ENCODE measurements at places on chromosomes 13 and 19. TPM values are rescaled to one million over a fixed set of nuclear protein-coding genes. Genes with fewer than 3 reads are reported as not detected.

- DNase-seq = no peak
- no peak overlapping the region for H3K4me3 ChIP-seq
- no peaks in the 10 kb centered on the region for H3K4me1 ChIP-seq
- no peaks in the 10 kb centered on the region for H3K36me3 ChIP-seq
- no peak overlapping the region for H3K27ac ChIP-seq
Measured at GRCh38 chr13:105448811-105449210, 1086.7 kb downstream of the EFNB2 start.

DNA sequence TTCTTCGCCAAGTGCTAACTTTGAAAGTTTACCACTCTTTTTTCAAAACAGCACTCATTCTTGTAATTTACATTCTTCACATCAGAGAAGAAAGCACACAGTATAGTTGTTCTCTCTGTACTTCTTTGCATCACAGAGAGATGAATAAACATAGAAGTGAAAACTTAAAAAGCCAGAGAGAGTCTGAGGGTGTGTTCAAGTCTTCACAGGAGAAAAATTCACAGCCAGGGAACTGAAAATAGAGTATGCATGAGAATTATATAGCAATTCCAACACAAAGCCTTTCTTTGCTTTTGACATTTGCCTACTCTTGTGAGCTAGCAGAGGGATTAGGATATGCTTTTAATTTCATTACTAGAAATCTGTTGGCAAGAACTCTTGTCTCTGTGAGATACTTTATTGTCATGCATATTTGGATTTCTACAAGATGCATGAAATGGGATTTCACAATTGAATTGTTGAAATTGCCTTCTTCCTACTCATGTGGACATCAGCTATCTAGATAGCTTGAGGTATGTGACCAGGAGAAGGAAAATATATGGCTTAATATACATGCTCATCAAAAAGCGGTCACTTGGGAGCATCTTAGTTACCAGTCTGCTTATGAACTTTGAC lies 166.1 kb downstream of the SLC7A1 start:
- H3K4me3 ChIP-seq = no peak overlapping the region
- no peaks in the 10 kb centered on the region for H3K36me3 ChIP-seq
- peaks cover 44% of the 10 kb centered on the region for H3K27me3 ChIP-seq
- H3K4me1 ChIP-seq = no peaks in the 10 kb centered on the region
- DNase-seq = no peak

DNA sequence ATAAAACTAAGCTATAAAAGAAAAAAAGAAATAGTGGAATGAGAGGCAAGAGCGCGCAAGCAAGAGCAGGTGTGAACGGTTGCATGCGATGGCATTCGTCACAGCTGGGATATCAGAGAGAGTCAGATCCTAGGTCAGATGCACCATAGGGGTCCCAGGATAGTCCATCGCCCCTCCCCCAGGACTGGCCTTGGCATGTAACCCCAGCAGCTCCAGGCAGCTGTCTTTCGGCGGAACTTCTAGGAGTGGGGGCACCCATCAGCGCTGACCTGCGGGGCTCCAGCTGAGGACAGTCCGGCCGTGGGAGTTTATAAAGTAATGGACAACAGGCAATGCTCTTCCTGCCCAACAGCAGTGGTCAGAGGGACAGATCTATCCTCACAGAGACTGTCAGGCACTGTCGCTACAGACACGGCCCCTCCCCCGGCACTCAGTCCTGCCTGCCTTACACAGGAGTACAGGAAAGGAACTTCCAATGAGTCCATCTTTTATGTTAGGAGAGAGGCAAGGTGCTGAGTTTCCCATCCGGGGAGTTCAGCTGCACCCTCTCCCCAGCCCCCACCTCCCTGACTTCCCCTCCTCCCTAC lies 1.4 kb downstream of the SIAH3 start:
- DNase-seq = no peak
- no peak overlapping the region for H3K27ac ChIP-seq
- H3K36me3 ChIP-seq = no peaks in the 10 kb centered on the region
- peaks cover 39% of the 10 kb centered on the region for H3K4me1 ChIP-seq

- no peak for DNase-seq
- H3K27ac ChIP-seq = no peak overlapping the region
- peaks cover 19% of the 10 kb centered on the region for H3K36me3 ChIP-seq
- peaks cover 25% of the 10 kb centered on the region for H3K27me3 ChIP-seq
Measured at GRCh38 chr19:48444129-48444935, 1.5 kb upstream of the GRWD1 start.

GRCh38 chr19:44719262-44719701 lies 20.3 kb downstream of the CEACAM16 start:
- H3K27me3 ChIP-seq = no peaks in the 10 kb centered on the region
- no peak overlapping the region for H3K27ac ChIP-seq
- no peak for DNase-seq
- no peak overlapping the region for H3K4me3 ChIP-seq

DNA sequence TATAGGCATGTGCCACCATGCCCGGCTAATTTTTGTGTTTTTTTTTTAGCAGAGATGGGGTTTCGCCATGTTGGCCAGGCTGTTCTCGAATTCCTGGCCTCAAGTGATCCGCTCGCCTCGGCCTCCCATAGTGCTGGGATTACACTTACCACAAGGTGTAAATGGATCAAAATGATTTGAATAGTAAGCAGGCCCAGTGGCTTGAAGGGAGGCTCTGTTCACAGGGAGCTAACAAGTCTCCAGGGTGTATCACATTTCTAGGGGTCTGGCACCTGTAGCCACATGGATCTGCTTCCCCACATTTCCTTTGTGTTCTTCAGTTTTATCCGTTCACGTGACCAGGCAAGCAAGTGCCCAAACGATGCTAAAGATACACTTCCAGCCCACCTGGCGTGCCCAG lies 13.5 kb upstream of the CNFN start:
- no peak for DNase-seq
- peaks cover 40% of the 10 kb centered on the region for H3K36me3 ChIP-seq
- no peak overlapping the region for H3K4me3 ChIP-seq
- peaks cover 23% of the 10 kb centered on the region for H3K4me1 ChIP-seq

DNA sequence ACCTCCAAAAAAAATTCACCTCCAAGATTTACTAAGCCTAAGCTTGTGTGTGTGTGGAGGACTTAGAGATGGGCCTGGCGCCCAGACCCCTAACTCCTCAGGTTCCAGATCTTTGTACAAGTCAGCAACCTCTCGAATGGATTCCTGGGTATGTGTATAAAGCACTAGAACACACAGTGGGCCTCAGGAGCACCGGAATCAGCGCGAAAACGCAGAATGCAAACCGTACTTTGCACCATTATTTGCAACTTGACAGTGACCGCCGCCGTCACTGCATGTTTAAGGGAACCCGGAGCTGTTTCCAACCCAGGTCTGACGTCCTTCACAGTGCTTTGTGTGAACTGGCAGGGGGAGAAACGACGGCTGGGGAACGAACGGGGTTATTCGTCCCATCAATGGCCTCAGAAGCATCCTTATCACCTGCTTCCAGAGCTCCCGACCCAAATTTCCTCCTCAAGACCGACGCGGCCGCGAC lies 688 bp downstream of the ZNF606 start:
- H3K27me3 ChIP-seq = no peaks in the 10 kb centered on the region
- peaks cover 91% of the 10 kb centered on the region for H3K36me3 ChIP-seq
- H3K27ac ChIP-seq = peak overlapping the region; percentile 44
- H3K4me3 ChIP-seq = peak overlapping the region; percentile 77
- peak; percentile 26 for DNase-seq

GRCh38 chr13:98275681-98276171 lies 98.7 kb upstream of the RNF113B start:
- no peak overlapping the region for H3K4me3 ChIP-seq
- H3K27me3 ChIP-seq = peaks cover 10% of the 10 kb centered on the region
- peaks cover 5% of the 10 kb centered on the region for H3K4me1 ChIP-seq
- no peaks in the 10 kb centered on the region for H3K36me3 ChIP-seq
- no peak for DNase-seq
- H3K27ac ChIP-seq = no peak overlapping the region

DNA sequence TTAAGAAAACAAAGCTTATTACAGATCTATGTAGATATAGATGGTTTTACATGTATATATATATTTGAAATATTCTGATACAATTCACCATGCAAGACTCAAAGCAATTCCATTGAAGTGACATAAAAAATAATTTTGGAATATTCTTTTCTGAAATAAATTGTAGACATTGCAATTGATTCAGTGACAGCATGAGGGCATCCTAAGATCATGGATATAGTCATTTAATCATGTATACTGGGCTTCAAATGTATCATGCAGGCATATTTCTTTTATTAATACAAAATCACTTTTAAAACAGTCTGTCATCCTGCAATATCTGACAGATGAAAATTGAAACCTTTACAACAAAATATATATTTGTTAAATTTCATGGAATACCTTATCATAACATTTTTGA lies 286.7 kb upstream of the SLITRK6 start:
- H3K4me3 ChIP-seq = no peak overlapping the region
- no peak for DNase-seq
- H3K27ac ChIP-seq = no peak overlapping the region

The SIGLEC9 gene
- total RNA-seq = 1.1 TPM

The OVOL3 gene
- not detected for total RNA-seq

The MEIS3 gene
- total RNA-seq = not detected
